Neural progenitor cell (in vitro differentiated cells): ENCODE measurements at places on chromosomes 7 and 10. TPM values are rescaled to one million over a fixed set of nuclear protein-coding genes. Genes with fewer than 3 reads are reported as not detected.

DNA sequence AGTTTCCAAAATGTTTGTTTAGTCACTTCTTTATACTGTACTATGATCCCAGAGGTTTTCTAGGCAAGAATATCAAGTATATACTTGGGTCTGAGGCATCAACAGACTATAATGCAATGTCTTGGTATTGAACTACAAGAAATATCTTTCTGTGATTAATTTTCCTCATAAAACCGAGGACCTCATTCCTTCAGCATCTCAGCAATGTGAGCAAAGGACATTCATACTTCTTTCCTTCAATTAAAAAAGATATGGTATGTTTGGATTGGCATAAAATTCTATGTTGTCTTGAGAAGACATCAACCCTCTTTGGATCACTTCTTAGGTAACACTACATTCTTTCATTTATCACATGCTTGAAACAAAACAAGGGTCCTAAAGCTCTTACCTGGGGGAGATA is 524.5 kb downstream of the PHTF2 start:
- H3K4me1 ChIP-seq, result no peaks in the 10 kb centered on the region
- DNase-seq, result no peak

- no peaks in the 10 kb centered on the region for H3K27me3 ChIP-seq
- H3K27ac ChIP-seq, result no peak overlapping the region
- H3K36me3 ChIP-seq, result no peaks in the 10 kb centered on the region
- no peak overlapping the region for H3K4me3 ChIP-seq
- DNase-seq, result no peak
- no peaks in the 10 kb centered on the region for H3K4me1 ChIP-seq
These were observed 121.5 kb downstream of the PKD1L1 start for GRCh38 chr7:47826754-47827153.

DNA sequence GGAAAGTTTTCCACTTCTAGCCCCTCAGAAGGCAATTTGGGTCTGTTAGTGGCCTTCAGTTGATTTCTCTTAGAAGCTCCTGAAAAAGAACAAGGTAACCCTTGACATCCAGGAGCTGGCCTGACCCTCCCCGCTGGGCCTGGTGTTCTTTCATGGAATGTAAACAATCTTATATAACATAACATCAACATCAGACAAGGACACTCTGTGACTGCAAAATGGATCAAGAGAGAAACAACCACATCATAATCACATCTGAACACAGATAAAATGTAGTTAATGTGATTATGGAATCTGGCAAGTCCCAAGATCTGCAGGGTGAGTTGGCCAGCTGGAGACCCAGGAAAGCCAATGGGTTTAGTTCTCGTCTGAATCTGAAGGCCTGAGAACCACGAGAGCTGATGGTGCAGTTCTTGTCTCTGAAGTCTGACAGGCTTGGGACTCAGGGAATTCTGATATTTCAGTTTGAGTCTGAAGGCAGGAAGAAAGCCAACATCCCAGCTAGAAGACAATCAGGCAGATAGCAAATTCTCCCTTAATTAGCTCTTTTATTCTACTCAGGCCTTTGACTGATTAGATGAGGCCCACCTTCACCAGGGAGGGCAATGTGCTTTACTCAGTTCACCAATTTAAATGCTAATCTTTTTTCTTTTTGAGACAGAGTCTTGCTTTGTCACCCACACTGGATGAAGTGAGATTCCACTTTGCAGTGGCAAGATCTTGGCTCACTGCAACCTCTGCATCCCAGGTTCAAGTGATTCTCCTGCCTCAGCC is 91.4 kb upstream of the NAMPT start:
- no peaks in the 10 kb centered on the region for H3K36me3 ChIP-seq
- H3K27me3 ChIP-seq, result no peaks in the 10 kb centered on the region
- no peak for DNase-seq
- no peak overlapping the region for H3K4me3 ChIP-seq
- H3K27ac ChIP-seq, result no peak overlapping the region
- H3K4me1 ChIP-seq, result peaks cover 7% of the 10 kb centered on the region

Gene LOXL4
- 0.77 and 0.92 TPM in 2 replicates for total RNA-seq

DNA sequence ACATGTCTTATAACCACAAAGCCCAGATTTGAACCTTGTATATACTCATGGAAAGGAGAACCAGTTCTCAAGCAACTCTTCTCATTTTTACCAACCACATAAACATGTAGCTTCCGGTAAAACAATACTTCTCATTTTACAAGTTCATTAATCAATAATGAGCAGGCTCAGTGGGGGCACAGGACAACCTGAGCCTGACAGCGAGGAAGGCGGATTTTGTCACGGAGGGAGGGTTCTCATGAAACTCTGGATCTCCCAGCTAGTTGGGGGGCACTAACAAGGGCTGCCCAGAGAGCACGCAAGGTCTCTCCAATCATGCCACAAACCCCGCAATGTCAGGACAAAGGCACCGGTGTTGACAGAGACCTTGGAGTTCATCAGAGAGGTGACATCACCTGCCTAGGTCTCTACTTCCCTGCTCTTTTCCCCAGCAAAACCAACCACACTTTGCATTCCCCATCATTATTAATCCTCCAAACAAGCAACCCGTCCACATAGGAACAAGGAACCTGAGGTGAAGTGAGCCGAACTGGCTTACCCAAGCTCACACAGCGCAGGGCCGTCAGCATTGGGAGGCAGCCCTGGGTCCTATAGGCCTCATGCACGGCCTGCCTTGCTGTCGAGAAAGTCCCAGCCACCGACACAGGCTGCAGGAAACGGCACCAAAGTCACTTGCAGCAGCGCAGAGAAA is 192.1 kb upstream of the KLF14 start:
- no peak overlapping the region for H3K4me3 ChIP-seq
- peaks cover 18% of the 10 kb centered on the region for H3K4me1 ChIP-seq
- H3K27me3 ChIP-seq, result no peaks in the 10 kb centered on the region

GRCh38 chr10:88417387-88418030 is 165.6 kb downstream of the RNLS start:
- no peak for DNase-seq
- H3K4me3 ChIP-seq, result no peak overlapping the region
- no peaks in the 10 kb centered on the region for H3K27me3 ChIP-seq
- peaks cover 10% of the 10 kb centered on the region for H3K4me1 ChIP-seq
- no peak overlapping the region for H3K27ac ChIP-seq

GRCh38 chr10:87622314-87623004 is 37.2 kb upstream of the PAPSS2 start:
- H3K4me3 ChIP-seq, result no peak overlapping the region
- peak; percentile 46 for DNase-seq

Gene IFIT1B
- not detected in 2 replicates for total RNA-seq

- H3K27me3 ChIP-seq, result no peaks in the 10 kb centered on the region
- H3K36me3 ChIP-seq, result no peaks in the 10 kb centered on the region
- no peak overlapping the region for H3K27ac ChIP-seq
These were observed 24.6 kb upstream of the RHBDD2 start for GRCh38 chr7:75854233-75854632.

GRCh38 chr10:112535531-112535951 is 88.5 kb downstream of the VTI1A start:
- H3K27me3 ChIP-seq, result no peaks in the 10 kb centered on the region
- H3K4me1 ChIP-seq, result peaks cover 56% of the 10 kb centered on the region
- DNase-seq, result no peak

Gene GIMAP4
- total RNA-seq, result not detected in 2 replicates

DNA sequence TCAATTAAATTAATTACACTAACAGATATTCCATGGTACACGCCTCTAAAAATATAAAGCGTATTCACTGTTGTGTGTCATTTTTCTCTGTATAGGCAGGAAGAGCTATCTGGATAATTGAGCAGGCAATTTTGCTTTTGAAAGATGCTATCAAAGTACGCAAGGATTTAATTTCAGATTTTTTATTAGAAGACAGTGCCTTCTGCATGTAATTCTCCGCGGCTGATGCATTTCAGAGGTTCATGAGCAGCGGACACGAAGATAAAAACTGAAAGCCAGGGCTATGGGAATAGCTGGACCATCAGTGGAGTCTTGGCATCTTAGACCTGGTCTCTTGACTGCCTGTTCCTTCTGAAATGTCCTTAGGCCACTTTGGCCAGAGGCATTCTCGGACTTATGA is 35.7 kb upstream of the SDK1 start:
- no peak overlapping the region for H3K27ac ChIP-seq
- H3K4me3 ChIP-seq, result no peak overlapping the region
- no peak for DNase-seq
- peaks cover 29% of the 10 kb centered on the region for H3K4me1 ChIP-seq
- H3K27me3 ChIP-seq, result no peaks in the 10 kb centered on the region

Gene SPAM1
- total RNA-seq, result not detected in 2 replicates

DNA sequence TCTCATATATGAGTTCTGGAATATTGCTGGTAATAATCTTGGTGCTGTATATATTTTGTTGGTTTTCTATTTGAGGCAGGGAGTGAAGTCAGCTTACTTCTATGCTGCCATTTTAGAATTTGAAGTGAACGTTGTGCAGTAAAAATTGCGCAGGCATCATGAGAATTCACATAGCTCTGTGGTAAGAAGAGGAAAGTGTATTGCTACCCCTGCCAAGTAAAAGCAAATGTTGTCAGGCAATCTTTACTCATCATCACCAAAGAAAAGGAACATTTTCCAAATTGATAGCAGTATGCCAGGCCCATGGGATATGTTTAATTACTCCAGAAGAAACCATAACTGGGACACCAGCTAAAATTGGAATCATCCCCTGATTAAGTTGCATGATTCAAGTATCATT is 13.4 kb downstream of the FEZF1 start:
- no peaks in the 10 kb centered on the region for H3K36me3 ChIP-seq
- DNase-seq, result no peak
- H3K4me1 ChIP-seq, result peaks cover 7% of the 10 kb centered on the region
- H3K27me3 ChIP-seq, result no peaks in the 10 kb centered on the region
- no peak overlapping the region for H3K27ac ChIP-seq

DNA sequence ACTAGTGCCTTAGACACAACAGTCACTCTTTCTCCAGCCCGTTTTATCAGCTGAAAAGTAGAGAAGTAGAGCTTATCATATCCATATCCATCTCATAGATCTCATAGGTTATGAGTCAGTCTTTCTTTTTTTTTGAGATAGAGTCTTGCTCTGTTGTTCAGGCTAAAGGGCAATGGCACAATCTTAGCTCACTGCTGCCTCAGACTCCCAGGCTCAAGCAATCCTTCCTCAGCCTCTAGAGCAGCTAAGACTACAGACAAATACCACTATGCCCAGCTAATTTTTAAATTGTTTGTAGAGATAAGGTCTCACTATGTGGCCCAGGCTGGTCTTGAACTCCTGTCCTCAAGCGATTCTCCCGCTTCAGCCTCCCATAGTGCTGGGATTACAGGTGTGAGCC is 2.5 kb upstream of the PARD3 start:
- no peaks in the 10 kb centered on the region for H3K36me3 ChIP-seq
- peaks cover 26% of the 10 kb centered on the region for H3K27me3 ChIP-seq
- no peak for DNase-seq
- no peak overlapping the region for H3K27ac ChIP-seq
- peaks cover 11% of the 10 kb centered on the region for H3K4me1 ChIP-seq

- DNase-seq, result no peak
- H3K4me1 ChIP-seq, result no peaks in the 10 kb centered on the region
These were observed 147.7 kb downstream of the DNAJB6 start for GRCh38 chr7:157484411-157485081.

GRCh38 chr7:91288208-91288824 is 24.1 kb downstream of the FZD1 start:
- H3K27ac ChIP-seq, result no peak overlapping the region
- H3K36me3 ChIP-seq, result no peaks in the 10 kb centered on the region
- H3K4me1 ChIP-seq, result peaks cover 28% of the 10 kb centered on the region
- H3K4me3 ChIP-seq, result no peak overlapping the region

GRCh38 chr10:36191009-36191408 is 548.9 kb upstream of the FZD8 start:
- H3K27me3 ChIP-seq, result peaks cover 15% of the 10 kb centered on the region
- DNase-seq, result no peak
- H3K36me3 ChIP-seq, result no peaks in the 10 kb centered on the region
- H3K4me3 ChIP-seq, result no peak overlapping the region
- H3K4me1 ChIP-seq, result peaks cover 15% of the 10 kb centered on the region

Gene VSTM2A
- total RNA-seq, result 0.12 TPM in 1 of 2 replicates, not detected in the other
